Upper lobe of left lung (tissue), 6 donors: ENCODE measurements at places on chromosomes 7 and 10. TPM values are rescaled to one million over a fixed set of nuclear protein-coding genes. Genes with fewer than 3 reads are reported as not detected.
A peak's percentile ranks its signal among the peaks of the same experiment; 100 is the strongest.

- no peak for DNase-seq
Observed at GRCh38 chr7:114085313-114085591, 166.4 kb upstream of the PPP1R3A start.

DNA sequence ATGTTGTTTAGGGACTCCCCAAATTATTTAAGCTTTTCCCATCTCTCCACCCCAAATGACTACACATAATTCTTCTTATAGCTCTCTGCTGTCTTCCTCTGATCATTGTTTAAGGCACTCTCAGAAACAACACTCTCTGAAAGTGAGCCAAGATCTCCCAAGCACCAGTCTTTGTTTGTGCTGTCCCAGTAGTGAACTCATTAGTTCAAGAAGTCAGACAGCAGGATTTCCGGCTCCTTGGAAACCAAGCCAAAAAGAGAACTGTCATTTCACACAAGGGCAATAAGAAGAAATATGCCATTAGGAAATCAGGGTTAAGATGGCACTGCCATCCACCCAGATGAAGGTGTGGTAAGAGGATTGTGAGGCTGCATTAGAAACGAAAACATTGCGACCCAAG is 83.1 kb downstream of the FZD1 start:
- DNase-seq: no peak

- no peak for DNase-seq
Observed at GRCh38 chr7:621572-622285, 102.1 kb upstream of the PDGFA start.

DNA sequence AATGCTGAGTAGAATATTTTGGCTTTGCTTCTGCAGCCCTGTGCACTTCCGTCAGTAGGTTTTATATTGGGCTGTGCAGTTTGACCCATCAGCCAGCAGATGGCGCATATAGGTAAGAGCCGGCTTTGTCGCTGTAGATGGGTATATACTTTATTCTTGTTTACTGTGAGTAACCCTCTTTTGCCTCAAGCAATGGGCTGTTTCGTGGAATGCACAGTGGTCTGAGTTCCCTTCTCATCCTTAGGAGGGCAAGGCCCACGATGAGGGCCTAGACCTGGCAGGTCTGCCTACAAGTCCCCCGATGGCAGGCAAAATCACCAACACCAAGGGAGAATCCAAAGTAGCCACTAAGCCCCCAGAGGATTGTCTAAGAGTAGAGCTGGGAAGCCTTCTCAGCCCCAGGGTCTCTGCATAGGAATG is 1002.9 kb upstream of the KCND2 start:
- peak; percentile 53 for DNase-seq

- no peak for DNase-seq
Observed at GRCh38 chr7:4806983-4807597, 31.7 kb downstream of the AP5Z1 start.

DNA sequence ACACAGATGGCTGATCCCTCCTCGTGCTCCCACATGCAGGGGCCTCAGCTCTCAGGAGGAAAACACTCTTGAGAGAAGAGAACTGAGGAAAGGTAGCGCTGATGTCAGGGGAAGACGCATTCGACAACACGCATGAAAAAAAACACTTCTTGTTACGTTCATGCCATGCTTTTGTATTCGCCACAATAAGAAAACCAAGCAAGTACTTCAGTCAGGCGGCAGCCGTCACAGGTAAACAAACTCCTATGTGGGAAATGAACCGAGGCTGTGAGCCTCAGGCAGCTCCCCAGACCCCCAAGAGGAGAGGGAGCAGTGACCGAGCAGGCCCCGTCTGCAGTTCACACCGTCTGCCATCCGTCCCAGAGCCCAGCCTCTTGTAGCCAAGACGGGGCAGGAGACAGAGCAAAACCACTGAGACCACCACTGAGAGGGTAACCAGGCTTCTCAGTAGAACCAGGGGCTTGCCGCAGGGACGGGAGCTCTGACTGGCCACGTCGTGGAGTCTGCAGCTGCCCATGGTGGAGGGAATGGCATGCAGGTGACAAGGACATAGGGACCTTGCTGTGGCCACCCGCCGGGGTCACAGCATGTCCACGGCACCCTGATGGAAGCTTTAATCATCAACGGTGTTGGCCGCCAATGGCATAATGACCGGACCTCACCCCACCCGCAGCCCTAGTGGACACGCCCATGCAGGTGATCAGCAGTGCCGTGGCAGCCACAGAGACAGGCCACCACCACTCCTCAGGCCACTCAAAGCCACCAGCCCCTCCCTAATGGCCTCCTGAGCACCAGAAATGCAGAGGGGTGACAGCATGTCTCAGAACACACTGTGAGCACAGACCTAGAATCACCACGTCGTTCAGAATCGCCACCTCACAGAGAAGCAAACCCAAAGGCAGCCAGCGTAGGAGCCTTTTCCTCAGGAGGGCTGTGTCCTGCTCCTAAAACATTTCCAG is 304.3 kb downstream of the PTPRN2 start:
- peak; percentile 19 for DNase-seq

- no peak for DNase-seq
Observed at GRCh38 chr10:121062115-121062514, 211.0 kb downstream of the WDR11 start.

GRCh38 chr7:37446371-37446770 is 2.3 kb downstream of the ELMO1 start:
- peak; percentile 26 for DNase-seq

GRCh38 chr10:19817231-19817933 is 1.1 kb downstream of the PLXDC2 start:
- peak; percentile 34 for DNase-seq

DNA sequence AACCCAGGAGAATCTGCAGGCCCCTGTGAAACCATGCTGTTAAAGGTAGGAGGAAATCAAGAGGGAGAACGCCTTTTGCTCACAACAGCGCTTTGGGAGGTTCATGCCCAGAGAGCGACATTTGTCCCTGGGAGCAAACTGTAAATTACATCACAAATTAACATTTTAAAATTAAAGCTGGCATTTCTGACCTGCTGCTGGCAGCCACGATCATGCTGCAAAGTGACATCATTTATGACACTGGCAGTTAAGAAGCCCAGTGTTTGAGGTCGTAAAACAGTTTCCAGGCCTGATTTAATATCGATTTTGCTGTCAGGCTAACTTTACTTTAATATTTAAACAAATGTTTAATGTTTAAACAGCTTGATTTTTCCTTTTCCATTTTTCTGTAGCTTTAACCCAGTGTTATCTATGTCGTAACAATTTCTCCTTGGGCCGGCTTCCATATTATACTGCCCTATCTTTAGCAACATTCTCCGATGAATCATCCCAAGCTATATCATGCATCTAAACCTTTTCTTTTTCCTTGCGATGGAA is 86.5 kb upstream of the NPVF start:
- DNase-seq: no peak

DNA sequence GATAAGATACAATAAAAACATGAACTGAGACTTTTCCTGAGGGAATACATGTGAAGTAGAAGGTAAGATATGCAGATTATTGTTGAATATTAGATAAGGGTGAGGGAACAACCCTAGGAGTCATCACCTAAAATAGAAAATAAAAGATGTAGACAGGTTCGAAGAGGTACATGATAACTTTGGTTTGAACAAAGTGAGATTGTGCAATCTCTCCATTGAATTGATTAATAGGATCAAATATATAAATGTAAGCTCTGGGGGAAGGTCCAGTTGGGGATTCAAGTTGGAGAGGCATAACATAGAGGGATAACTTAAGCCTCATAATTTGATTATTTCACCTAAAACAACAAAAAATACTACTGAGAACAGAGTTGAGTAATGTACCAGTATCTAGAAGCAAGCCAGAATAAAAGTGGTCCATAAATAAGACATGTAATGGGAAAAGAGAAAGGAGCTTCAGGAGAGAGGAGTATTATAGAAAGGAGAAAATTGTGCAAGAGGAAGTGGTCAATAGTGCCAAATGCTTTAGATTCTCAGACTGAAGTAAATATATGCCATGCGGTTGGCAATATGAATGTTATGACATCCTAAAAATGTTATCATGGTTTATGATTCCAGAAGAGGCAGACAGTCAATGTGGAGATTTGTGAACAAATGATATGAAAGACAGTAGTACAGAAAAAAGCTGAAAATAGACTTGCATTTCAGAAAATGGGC is 282.3 kb upstream of the CHRM2 start:
- DNase-seq: no peak

- DNase-seq: no peak
Observed at GRCh38 chr7:137243741-137244140, 99.8 kb downstream of the PTN start.

DNA sequence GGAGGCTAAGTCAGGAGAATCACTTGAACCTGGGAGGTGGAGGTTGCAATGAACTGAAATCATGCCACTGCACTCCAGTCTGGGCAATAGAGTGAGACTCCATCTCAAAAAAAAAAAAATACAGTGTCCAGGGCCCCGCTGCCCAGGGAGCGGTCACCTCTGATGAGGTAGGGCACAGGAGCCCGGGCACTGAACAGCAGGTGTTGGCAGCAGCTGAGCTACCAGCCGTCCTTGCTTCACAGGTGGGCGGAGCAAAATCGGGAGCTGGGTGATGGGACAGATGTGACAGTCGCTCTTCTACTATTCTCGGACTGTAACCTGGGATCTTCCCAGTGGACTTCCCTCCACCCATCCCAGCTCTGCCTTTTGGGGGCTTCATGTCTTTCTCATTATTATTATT is 49.4 kb downstream of the GTF2IRD1 start:
- DNase-seq: no peak

- DNase-seq: no peak
Observed at GRCh38 chr7:93148144-93148543, at the start of gene SAMD9L. Gene SAMD9L, minus strand, starts transcription at chr7:93148385. Its CDS starts 12,414 bp downstream, at chr7:93135971.

- no peak for DNase-seq
Observed at GRCh38 chr10:11483201-11484148, 128.0 kb downstream of the USP6NL start.

- no peak for DNase-seq
Observed at GRCh38 chr10:86100581-86101061, 266.0 kb downstream of the GRID1 start.

GRCh38 chr7:128114806-128115205 is 83.6 kb upstream of the LRRC4 start:
- DNase-seq: no peak

DNA sequence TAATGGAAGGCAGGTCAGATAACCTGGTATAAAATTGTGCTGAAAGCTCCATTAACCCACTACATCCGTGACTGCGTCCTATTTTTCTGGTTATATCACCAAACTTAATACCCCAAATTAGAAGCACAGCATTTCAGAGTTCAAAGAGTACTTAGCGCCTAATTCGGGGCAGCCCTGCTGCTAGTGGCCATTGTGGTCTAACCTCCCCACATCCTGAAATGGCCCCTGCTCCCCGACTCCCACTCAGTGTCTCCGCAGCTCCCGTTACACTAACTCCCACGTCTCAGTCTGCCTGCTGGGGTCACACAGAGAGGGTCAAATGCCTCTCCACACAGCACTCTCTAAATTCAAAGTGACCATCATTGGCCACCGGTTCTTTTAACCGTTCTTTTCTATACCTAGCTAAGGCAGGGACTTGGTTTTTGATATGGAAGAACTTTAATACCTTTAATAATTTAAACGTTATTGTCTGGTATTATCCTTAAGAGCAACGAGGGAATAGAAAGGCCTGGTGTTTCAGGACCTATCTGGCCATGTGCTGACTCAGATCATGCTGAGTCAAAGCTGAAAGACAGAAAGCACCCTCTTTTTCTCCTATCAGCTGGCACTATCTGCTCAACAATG is 117.1 kb downstream of the KMT2E start:
- no peak for DNase-seq

The ADAMTS14 gene
- 1.8 TPM for total RNA-seq

The NFE2L3 gene
- total RNA-seq: 13.8 TPM

The LIPJ gene
- total RNA-seq: not detected

The IMPDH1 gene
- total RNA-seq: 101 TPM

The RBP4 gene
- 38.7 TPM for total RNA-seq

The SPDYE8 gene
- total RNA-seq: not detected

The KIF20B gene
- total RNA-seq: 5.6 TPM

The CLDN3 gene
- 61.0 TPM for total RNA-seq
